ENCODE measurements at places on chromosomes 1 and 21.

DNA sequence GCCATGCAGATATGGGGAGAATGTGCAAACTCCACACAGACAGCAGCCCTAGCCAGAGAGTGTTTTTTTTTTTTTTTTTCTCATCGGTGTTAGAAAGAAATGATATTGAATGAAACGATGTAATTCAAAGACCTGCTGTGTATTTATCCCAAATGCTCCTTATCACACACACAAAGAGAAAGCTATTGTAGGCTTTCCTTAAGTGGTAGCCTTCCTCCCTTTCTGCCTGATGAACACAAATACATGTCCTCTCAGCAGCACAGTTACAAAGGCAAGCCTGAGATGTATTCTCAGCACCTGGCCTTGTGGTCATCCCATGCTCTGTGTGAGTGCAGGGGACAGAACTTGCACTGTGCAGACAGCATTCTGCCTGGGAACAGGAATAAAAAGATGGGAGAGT lies 93.8 kb downstream of the PLPPR5 start:
- DNase-seq, result no peak

- no peak for DNase-seq
Observed at GRCh38 chr1:11522400-11523235, 43.7 kb downstream of the DISP3 start.

DNA sequence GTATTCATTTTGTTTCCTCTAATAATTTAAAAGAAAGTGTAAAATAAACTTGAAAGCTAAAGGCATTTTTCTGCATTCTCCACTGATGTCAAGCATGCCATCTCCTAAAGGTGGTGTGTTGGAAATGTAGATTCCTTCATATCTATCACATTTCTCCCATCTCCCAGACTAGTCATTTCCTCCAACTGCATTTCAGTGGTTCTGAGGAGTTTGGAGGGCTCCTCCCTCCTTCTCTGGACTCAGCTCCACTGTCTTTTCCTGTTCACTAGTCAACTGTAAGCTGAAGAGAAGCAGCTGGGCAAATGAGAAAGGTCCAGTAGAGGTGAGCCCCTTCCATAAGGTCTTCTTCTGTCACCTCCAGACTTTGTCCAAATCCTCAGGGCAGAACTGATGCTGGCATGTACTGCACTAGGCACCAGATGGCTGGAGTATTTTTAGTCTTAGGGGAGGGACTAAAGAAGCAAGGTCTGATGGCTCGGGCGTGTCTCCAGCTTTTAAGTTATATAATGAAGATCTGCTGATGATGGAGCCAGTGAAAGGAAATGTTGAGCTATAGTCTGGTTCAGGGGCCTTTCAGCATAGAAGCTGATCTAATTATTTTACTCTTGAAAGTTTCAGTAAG lies 186.1 kb downstream of the NTNG1 start:
- DNase-seq, result no peak

DNA sequence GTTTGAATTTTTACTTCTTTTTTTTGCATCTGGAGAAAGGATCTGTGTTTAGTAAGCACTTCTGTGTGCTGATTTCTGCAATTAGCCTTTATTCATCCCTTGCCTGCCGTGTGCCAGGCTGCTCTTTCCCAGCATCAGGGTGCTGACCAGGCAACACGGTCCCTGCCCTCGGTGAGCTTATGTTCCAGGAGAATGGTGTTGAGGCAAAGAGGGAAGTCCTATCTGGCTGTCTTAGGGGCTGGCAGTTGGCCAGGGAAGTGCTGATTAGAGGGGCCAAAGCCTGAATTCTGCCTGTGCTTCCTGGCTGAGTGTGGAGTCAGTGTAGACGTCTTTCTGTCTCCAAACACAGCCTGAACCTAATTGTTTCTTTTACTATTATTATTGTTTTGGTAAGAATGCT lies 187.1 kb downstream of the CAMTA1 start:
- DNase-seq, result no peak

DNA sequence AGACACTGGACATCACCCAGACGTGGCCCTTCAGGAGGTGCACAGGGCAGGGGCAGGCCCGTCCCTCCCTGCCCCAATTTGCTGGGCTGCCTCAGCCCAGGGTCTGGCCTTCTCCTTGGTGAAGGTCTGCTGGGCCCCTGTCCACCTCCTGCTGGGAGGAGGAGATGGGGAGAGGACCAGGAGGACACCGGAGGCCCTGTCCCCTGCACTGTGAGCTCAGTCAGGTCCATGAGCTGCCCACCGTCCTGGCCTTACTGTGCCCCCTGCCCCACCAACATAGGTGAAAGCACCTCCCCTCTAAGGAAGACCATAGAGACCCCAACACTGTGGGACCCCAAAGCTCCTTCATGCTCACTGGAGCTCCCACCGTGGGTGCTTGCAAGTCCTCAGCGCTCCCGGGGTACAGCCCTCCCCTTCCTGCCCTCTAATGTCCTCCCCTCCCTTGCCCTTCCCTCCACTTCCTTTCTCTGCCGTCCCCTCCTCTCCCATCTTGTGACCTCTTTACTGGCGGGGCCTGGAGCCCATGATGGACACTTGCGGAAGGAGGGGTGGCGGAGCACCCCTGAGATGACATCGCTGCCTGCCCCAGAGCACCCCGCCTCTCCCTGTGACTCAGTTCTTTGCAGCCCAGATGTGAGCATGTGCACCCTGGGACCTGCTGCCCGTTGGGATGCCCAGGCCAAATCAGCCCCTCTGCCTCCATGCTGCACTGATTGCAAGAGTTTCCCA lies 4.6 kb downstream of the LRRC3 start:
- DNase-seq, result no peak

DNA sequence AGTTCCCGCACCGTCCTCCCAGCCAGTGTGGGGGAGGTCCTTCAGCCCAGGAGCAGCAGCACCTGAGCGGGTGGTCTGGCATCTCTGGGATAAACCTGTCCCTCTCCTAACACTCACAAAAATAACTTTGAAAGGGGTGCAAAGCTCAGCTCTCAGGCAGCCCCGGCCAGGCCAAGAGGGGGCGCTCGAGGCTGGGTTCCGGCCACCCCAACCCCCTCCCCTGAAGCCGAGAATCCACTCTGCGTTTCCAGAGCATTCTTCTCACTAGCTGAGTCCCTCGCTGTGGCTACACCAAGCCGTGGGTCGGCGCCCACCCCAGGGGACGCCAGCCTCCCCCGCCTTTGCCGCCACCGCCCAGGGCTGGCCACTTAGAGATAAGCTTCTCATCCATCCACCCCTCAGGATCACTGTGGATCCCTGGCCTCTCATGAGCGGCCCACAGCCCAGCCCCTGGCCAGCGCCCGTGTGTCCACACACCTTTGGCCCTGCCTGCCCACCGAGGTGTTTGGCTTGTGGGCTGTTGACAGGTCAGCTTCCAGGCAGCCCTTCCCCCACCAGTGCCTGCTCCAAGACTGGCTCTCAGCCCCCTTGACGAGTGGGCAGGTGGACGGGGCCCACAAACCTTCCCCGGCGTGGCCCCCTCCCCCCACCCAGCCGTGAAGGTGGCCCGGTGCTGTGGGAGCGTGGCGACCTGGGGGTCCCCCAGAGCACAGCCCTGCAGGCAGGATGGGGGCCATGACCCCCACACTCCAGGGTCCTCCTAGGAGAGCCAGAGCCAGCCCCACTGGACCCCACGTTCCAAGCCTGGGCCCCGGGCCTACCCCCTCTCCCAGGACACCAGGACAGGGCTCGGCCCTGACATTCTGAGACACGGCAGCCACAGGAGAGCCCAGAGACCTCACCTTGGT lies 1.9 kb downstream of the FTCD start:
- no peak for DNase-seq
